Small intestine (tissue), 16 donors: ENCODE measurements at places on chromosomes 16 and 17.

- DNase-seq = no peak
Measured at GRCh38 chr17:82527898-82528297, 8.4 kb downstream of the FOXK2 start.

DNA sequence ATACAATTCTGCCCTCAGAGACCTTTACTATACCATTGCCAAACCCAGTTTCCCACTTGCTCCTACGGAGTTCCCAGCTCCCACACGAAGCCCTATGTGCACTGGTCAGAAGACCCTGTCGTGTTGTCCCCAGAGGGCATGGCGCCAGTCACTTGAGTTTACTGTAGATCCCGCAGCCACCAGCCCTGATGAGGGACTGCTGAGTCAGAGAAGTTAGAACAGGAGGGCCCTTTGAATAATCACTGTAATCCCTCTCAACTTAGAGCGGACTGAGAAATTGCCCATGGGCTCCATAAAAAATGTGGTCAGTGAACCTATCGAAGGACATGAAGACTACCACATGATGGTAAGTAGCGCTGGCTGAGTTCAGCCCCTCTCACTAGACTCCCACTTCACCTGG, 9.2 kb downstream of the UBFD1 start:
- DNase-seq = no peak

GRCh38 chr17:28370744-28371103, 617 bp upstream of the VTN start:
- DNase-seq = no peak

GRCh38 chr17:27362909-27363308, 69.0 kb downstream of the WSB1 start:
- DNase-seq = no peak

- DNase-seq = no peak
Measured at GRCh38 chr17:81396278-81396721, 1.0 kb downstream of the BAHCC1 start.

GRCh38 chr16:80964351-80964750, 42.3 kb downstream of the CMC2 start:
- DNase-seq = no peak

DNA sequence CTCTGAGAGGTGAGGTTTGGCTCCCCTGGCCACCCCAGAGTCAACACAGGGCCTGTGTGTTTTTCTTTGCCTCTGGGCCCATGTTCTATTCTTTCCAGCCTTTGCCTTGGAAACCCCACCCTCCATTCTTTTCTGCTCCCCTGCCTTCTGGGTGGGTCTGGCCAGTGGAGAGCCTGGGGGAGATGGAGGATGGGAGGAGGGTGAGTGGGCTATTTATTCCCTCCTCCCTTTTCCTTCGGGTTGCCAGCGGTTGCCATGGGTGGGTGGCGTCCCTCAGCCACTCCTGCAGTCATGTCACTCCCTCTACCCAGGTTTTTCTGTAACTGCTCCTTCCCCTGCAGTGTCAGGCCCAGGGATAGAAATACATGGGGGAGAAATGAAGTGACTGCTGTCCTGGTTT, 15.5 kb downstream of the CMIP start:
- no peak for DNase-seq

DNA sequence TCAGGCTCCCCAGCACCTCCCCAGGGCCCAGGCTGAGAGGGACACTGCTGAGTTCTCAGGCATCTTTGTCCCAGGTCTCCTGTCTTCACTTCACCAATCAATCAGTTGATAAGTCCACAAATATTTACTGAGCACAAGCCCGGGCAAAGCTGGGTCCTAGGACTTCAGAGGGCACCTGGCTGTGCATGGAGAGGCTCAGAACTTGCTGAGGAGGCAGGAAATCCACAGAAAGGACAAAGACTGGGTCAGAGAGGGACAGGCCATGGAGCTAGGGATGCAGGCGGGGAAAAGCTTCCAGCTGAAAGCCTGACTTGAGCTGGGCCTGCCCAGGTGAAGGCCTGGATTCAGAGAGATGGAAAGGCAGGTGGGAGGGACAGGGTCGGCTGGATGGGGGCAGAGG, 33.2 kb upstream of the C1QL1 start:
- no peak for DNase-seq

GRCh38 chr17:29936724-29937123, 4.7 kb upstream of the EFCAB5 start:
- no peak for DNase-seq

- DNase-seq = no peak
Measured at GRCh38 chr16:75121949-75122568, 5.5 kb upstream of the LDHD start.

DNA sequence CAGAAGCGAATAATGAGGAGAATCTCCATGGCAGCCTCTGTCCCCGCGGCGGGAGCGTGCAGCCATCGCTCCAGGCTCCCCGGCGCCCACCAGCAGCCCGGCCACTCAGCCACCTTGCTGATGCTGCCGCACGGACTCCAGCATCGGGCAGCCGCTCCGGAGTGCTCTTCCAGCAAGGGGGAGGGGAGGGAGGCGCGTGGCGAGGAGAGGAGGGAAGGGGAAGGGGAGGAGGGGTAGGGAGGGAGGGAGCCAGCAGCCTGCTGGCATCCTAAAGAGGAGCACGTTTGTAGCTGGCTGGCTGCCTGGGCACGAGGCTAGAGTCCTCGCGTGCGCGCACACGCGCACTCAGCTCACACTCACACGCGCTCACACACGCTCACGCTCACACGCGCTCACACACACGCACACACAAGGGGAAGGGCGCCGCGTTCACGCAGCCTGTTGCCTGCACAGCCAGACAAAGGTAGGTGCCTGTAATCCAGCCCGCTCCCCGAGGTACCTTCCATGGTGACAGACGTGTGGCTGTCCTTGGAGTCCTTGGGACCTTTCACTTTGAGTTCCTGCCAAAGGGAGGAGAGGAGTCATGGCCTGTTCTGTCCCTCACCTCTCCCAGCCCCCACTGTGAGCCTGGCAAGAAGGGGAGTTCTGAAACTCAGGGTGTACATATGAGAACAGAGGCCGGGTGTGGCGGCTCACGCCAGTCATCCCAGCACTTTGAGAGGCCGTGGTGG, 82.1 kb downstream of the TIMM22 start:
- no peak for DNase-seq

GRCh38 chr17:63571632-63572310, 21.5 kb downstream of the DCAF7 start:
- peak; percentile 19 for DNase-seq

GRCh38 chr17:64045176-64045575, 24.7 kb upstream of the ICAM2 start:
- no peak for DNase-seq

DNA sequence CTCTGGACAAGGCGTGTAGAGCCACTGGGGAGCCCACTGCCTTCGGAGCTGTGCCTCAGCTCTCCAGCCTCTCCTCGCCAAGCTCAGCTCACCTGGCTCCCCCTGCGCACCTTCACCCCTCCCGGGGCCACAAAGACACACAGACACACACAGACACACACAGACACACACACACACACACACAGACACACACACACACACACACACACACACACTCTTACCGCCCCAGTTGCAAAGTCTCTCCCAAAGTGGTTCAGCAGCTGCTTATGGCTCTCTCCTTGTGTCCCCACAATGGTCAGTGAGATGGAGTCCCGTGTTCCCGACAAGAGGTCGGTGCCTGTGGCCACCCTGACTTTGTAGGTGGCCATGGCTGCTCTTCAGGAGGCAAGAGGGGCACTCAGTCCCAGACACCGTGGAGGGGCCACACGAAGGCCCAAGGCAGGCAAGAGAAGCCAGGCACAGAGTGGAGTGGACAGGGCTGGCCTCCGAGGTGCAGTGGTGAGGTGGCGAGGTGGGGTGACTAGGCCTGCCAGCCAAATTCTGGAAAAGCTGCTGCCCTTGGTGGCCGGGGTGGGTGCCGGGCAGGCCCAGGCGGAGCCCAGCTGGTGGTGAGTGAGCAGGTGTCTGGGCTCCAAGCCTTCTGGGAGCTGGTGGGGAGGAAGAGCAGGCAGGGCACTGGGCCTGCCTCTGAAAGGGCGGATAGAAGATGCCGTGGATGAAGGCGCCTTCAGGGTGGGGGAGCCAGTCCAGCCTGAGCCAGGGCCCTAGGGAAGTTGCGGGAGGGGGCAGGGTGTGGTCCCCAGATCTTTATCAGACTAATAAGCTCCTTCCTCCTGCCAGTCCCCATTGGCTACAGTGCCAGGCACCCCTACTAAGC, at the start of gene ALOX12B:
ALOX12B (minus strand) TSS at position 642 of the 877 bp plus-strand sequence; CDS start at position 368, 274 bp downstream.
- no peak for DNase-seq

GRCh38 chr17:28750178-28751047, 6.6 kb downstream of the TRAF4 start:
- DNase-seq = peak; percentile 94

- DNase-seq = no peak
Measured at GRCh38 chr16:75572864-75573542, 6.8 kb downstream of the GABARAPL2 start.

GRCh38 chr17:17843096-17843495, 6.3 kb upstream of the SREBF1 start:
- DNase-seq = no peak

DNA sequence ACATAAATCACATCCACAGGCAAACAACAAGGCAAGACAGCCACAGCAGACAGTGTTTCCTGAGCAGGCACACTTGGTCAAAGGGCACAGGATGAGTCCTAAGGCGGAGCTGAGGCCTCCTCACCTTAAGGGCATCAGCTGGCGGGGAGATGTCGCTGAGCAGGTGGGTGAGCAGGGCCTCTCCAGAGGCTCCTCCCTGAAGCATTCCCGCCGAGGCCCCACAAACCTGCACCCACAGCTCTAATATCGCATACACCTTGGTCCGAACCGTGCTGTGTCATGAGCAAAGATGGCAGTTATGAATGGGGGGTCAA, 29.3 kb downstream of the PELP1 start:
- DNase-seq = no peak

DNA sequence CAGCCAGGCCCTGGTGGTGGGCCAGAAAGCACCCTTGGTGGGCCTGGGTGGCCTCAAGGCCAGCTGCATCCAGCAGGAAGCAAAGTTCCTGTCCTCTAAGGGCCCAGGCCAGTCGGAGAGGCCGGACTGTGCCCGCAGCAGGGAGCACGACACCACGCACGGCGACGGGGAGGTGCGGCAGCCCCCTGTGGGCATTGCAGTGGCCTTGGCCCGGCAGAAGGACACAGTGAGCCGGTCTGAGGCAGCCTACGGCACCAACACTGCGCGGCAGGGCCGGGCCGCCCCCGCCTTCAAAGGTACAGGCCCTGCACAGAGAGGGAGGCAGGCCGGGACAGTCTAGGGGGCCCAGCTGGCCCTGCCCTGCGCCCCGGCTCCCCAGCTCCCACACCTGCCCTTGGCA, 48.0 kb downstream of the BAHCC1 start:
- DNase-seq = no peak

DNA sequence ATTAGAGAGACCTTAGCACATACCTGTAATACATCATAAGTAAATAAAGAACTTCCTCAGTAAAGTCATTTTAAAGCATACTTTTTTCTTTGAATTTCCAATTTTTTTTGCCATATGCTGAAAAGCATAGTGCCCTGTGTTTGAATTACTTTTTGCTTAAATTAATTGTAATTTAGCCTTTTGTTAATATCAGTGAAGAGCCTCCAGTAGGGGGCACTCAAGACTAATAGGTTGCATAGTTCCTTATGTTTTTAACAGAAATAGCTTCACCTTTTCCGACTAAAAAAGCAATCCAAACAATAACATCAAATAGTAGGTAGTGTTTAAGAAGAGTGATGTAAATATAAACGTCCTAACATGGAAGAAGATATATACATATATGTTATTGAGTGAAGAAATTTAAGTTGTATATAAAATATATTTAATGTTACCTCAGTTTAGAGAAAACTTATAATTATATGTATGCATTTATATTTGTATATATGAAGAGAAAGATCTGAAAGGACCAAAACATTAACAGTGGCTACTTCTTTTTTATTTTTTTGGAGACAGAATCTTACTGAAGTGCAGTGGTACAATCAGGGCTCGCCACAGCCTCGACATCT, 18.6 kb downstream of the RAD51C start:
- DNase-seq = peak; percentile 64

- no peak for DNase-seq
Measured at GRCh38 chr17:5759501-5759925, 175.2 kb upstream of the NLRP1 start.

- DNase-seq = no peak
Measured at GRCh38 chr17:82344175-82344907, 10.8 kb upstream of the SECTM1 start.

GRCh38 chr16:88886845-88887521, 20.5 kb upstream of the PABPN1L start:
- DNase-seq = peak; percentile 4

DNA sequence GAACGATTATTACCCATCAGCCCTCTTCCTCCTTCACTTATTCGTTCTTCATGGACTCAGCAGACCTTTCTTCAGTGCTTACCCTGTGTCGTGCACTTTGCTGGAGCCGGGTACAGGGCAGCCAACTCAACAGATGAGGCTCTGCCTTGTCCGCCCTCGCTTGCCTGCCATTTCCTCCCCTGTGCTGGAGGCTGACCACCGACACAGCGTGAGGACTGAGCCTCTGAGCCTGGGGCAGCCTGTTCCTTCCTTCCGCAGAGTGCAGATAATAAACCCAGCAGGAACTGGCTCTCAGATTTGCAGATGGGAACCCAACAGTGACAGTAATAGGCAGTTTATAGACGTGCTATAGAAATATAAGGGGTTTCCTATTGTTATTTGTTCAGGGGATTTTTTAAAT, 7.0 kb upstream of the SLC39A11 start:
- DNase-seq = no peak

GRCh38 chr17:70006159-70006558, 68.9 kb upstream of the KCNJ16 start:
- no peak for DNase-seq

GRCh38 chr17:66953630-66954020, 10.9 kb upstream of the CACNG4 start:
- no peak for DNase-seq

DNA sequence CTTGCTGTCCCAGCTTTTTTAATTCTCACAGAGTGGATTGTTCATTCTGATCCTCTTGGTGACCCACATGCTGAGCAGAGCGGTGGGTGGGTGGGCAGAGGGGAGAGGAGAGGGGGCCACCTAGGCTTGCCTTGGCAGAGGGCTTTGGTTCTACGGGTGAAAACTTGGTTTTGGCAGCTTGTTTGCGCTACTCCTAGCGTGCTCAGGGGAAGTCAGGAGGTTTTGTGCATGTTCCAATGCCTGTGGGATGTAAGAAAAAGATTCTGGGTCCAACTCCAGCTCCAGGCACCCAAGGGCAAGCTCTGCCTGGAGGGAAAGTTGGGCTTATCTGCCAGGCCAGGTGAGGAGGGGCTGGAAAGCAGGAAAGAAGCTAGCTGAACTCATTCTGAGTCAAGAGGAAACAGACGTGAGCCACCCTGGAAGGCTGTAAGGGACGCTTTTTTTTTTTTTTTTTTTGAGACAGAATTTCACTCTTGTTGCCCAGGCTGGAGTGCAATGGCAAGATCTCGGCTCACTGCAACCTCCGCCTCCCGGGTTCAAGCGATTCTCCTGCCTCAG, 169.1 kb downstream of the WSCD1 start:
- DNase-seq = no peak

DNA sequence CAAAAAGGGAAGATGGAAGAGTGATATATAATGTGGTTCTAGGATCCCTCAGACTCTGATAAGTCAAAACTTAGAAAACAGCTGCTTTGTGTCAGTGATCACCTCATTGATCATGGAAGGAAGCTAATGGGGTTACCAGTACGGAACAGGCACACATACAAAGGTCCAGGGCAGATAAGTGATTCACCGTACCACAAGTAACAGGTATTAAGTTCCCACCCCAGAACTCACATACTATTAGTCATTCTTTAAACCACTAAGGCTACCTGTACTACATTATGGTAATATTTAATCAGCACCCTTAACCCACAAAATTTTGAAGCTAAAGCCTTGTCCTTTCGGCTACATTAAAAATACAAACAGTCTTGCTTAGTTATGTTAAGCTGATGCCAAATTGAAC, 17.4 kb downstream of the RNF43 start:
- peak; percentile 73 for DNase-seq

GRCh38 chr17:28950017-28950751, 1.1 kb downstream of the PHF12 start:
- peak; percentile 65 for DNase-seq
